T-helper 1 cell (primary cell): ENCODE measurements at places on chromosomes 3 and 15.

DNA sequence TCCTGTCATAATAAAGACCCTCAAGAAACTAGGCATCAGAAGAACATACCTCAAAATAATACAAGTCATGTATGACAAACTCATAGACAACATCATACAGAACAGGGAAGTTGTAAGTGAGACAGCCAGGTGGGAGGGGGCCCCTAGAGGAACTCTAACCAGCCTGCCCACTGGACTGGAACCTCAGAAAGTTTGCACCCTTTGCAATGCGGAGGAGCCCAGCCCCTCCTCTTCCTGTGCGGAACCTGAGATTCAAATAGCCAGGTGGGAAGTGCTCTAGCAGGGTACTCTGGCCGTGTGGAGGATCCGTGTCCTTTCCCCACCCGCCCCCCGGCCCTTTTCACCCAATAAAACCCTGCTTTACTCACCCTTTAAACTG is 387.0 kb upstream of the CBLB start:
- DNase-seq, result no peak

DNA sequence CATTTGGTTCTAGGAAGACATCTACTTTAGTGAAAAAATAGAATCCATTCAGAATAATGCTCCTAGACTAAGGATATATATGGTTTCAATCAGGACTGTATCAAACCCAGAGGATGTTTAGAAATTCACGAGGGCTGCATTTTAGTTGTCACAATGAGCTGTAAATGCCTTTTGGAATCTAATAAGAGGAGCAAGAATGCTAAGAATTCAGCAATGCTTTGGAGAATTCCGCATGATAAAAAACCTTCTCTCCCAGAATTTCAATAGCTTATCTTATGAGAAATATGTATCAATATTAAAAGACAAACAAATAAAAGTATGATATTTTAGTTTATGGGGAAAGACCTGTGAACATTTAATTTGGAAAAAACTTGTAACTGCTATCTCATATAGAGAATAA is 885.1 kb downstream of the ZPLD1 start:
- no peak for DNase-seq

GRCh38 chr3:179828738-179829137 is 175.9 kb downstream of the USP13 start:
- DNase-seq, result no peak

DNA sequence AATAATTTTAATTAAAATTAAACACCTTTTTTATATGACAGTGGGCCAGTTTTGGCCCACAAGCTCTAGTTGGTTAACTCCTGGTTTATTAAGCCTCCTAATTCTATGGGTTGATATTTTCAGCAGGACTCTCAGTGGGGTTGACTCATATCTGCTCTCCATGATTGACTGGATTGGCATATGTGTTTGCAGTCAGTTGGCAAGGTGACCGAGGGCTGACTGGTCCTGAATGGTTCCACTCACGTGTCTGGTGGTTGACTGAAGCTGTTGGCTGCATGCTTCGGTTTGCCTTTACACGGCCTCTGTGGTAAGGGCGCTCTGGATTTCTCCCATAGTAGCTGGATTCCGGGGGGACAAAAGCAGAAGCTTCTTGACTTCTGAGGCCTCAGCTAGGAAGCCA is 65.3 kb upstream of the ZNF280D start:
- DNase-seq, result no peak

GRCh38 chr3:28244491-28244890 is 3.1 kb downstream of the CMC1 start:
- DNase-seq, result no peak

GRCh38 chr15:25728816-25729215 is 134.3 kb downstream of the ATP10A start:
- no peak for DNase-seq

- DNase-seq, result no peak
Observed at GRCh38 chr3:126448136-126448892, 27.4 kb downstream of the ZXDC start.

- DNase-seq, result no peak
Observed at GRCh38 chr15:33031324-33031821, 163.1 kb downstream of the FMN1 start.

DNA sequence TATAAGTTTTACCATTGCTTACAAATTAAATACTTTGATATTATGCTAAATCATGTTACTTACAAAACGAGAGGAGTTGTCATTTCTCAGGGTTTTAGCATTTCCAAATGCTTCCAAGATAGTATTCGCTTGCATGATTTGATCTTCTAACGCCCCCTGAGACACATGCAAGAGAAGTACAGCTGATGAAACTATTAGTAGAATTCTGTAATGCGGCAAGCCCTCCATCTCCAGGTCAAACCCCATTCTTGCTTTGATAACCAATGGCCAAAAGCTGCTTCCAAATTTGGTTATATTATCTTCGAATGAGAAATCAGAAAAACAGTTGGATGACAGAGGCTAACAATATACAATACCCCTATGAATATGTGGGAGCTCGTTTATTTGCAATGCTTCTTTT is 14.7 kb downstream of the MYH15 start:
- DNase-seq, result no peak

GRCh38 chr15:69751566-69751965 is 298.9 kb downstream of the RPLP1 start:
- DNase-seq, result no peak

- DNase-seq, result no peak
Observed at GRCh38 chr15:94858920-94859319, 627.6 kb downstream of the MCTP2 start.

DNA sequence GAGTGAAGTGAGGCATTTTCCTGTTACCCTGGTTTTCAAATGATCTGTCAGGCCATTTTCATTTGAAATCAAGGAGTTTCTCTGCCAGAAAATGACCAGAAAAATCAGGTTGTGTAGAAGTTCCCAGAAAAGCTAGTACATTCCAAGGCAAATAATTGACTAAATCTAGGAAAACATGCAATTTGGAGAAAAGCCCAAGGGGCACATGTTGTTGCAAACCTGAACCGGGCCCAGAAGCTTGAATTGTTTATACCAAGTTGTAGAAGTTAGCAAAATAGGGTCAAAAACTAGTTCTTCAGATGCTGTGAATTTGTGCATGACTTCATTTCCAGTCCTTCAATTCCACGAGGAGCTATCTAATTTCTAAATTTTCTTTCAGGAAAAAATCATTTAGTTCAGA is 31.0 kb downstream of the TRIM42 start:
- no peak for DNase-seq

DNA sequence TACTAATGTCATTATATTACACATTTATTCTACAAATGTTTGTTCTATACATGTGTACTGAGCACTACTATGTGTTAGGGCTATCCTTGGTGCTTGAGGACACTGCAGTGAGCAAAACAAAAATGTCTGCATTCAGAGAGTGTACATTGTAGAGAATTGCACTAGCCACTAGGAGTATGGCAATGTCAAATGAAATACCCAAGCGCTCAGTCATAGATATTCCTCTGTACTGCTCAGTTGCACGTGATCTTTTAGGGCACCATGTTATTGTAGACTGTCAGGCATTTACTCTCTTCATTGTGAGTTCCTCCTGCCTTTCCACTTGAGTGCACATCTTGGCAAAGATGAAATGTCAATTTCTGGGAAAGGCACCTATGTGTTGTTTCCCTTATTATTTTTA is 36.8 kb downstream of the FNDC3B start:
- DNase-seq, result no peak

GRCh38 chr3:150015901-150016300 is 45.2 kb upstream of the PFN2 start:
- no peak for DNase-seq

DNA sequence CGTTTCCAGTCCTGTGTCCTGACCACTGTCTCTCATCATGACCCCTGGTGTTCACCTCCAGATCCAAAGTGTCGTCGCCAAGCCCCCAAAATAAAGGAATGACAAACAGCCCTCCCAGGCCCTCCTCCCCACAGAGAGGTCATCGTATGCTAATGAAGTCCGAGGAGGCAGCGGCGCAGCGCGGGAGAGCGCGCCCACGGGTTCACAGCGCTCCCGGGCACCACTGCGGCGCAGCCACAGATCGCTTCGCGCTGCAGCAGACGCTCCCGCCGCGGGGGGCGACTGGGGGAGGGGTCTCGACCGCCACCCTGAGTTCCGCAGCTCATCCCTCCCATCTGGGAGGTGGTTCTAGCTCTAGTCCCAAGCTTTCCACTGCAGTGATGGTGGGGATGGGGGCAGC is 1.3 kb downstream of the DGKG start:
- no peak for DNase-seq

DNA sequence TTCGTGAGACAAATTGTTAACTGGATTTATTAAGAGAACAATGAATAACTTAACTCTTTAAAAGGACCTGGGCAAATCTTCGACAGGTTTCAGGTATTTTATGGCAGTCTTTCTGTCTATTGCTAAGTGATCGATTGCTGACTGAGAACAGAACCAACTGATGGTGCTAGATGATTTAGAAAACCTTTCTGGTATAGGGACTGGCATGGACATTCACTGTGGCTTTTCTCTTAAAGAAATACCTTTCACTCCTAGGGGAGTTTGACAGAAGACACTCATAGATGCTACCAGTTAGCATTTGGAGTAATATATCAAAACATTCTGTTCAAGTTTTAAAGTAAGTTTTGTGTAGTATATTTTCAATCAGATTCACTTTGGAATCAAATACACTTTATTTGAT is 654 bp downstream of the PPARG start:
- DNase-seq, result no peak

- no peak for DNase-seq
Observed at GRCh38 chr15:51837792-51838251, 8.4 kb downstream of the TMOD3 start.
